ENCODE measurements at places on chromosomes 5 and 9.

- DNase-seq = no peak
Measured at GRCh38 chr9:65405253-65405652, 120.2 kb upstream of the FOXD4L5 start.

GRCh38 chr5:80565330-80565729, 4.8 kb downstream of the ANKRD34B start:
- no peak for DNase-seq

DNA sequence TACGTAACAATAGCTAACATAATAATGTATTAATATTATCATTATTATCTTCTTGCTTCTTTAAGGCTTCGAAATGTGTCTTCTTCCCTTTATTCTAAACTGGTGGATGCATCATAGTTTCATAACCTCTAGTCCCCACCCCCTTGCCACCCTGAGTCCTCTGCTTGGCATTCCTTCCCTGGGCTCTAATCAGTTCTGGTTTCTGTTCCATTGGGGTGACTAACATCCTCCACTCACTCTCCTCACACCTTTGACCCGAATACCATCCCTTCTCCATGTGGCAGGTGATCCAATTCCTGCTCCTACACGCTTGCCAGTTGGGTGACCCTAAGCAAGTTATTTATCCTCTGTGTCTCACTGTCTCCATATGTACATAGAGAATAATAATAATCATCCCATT, 286.1 kb downstream of the TRPM3 start:
- DNase-seq = no peak

DNA sequence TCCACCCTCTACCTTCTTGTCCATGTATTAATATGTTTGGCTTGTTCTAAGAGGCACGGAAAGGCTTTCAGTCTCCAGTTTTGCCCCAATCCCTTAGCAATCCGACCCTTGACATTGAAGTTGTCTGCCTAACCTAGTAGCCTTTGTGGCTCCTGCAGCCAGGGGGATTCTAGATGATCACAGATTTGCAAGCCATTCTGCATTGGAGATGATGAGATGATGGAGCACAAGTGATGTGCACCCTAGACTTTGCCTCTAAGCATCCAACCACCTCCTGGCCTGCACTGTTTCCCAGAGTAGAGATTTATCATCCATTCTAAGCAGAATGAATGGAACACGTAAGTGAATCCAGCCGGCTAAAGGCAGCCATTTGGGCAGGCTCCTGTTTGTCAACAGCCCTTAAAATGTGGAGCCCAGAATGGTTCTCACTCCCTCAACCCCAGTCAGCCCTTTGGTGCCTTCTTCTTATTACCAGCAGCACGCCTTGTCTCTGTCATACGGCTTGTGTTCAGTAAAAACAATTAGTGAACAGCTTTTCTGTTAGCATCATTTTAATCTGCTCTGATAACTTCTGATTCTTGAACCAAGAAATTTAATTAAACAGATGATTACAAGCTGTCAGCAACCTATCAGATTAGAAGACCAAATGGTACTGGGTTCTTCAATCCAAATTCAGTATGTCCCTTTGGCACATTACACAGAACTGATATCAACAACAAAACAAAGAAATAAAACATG, 5.7 kb upstream of the TRAF1 start:
- DNase-seq = no peak

- no peak for DNase-seq
Measured at GRCh38 chr5:145350513-145350912, 484.6 kb downstream of the PRELID2 start.

GRCh38 chr9:131951905-131952304, 127.8 kb downstream of the MED27 start:
- no peak for DNase-seq

DNA sequence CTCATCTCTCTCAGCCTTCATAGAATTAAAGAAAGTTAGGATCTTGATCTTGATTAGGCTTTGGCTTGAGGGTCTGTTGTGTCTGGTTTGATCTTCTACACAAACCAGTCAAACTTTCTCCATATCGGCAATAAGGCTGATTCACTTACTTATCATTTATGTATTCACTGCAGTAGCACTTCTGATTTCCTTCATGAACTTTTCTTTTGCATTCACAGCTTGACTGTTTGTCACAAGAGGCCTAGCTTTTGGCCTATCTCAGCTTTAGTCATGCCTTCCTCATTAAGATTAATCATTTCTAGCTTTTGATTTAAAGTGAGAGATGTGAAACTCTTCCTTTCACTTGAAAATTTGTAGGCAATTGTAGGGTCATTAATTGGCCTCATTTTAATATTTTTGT, 62.8 kb downstream of the SH3RF2 start:
- no peak for DNase-seq

DNA sequence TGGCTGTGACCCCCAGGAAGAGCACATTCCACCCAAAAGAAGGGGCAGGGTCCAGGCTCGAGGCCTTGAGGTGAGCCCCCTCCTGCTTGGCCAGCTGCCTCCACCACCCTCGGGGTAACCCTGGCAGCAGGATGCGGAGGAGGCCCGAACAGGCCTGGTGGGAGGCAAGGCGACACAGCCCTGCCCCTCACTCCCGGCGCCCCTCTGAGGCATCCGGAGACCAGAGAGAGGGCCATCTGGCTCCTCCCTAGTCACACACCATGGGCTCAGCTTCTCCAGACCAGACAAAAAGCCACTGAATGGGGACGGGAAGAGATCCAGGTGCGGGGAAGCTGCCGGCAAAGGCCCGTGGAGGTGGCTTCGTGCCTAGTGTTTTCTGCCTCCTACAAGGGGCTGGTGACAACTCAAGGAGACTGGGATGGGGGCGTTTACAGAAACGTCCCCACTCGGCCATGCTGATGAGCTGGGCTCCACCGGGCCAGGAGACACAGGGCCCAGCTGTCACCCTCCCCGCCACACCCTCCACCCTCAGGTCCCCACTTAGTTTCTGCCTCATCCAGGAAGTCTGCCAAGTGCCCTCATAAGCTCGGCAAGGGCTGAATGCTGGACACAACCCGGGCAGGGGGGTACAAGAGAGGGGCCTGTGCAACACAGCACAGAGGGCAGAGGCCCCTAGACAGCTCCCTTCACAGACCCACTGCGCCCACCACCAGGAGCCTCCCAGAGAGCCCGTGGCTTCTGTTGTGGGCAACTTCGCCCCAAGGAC, 41.9 kb downstream of the NACC2 start:
- no peak for DNase-seq

- DNase-seq = no peak
Measured at GRCh38 chr9:95441081-95441480, 75.7 kb downstream of the PTCH1 start.

- no peak for DNase-seq
Measured at GRCh38 chr9:34651321-34651720, 664 bp upstream of the IL11RA start.

DNA sequence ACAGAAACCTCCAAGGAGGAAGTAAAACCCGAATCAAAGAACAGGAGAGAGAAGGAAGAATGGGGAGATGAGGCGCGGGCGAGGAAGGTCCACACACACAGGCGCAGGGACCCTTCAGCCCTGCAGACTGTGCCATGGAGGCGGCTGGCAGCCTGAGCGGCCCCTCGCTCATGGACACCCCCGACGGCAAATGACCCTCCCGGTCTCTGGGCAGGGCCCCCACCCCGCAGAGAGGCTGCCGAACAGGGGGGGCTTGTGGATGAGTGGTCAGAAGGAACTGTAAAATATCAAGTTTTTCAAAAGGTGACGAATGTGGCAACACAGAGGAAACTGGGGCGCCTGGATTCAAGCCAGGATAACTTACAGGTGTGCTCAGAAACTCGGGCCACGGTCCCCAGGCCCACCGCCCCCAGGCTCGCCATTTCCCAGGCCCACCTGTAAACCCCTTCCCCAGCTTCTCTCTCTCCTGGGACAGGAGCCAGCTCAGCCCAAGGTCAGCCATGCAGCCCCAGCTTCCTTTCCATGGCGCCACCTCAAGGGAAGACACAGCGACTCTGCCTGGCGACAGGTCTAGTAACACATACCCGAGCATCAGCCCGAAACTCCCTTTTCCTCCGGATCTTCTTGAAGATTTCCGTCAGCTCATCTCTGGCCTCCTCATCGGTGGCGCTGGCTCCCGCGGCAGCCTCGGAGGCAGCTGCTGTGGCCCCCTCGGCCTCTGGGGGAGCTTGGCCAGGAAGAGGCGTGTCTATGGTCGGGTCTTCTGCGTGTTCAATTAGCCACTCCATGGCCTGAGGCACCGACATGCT, 16.5 kb downstream of the UBAC1 start:
- DNase-seq = no peak

GRCh38 chr9:98479449-98479848, 224.0 kb upstream of the TBC1D2 start:
- DNase-seq = no peak

DNA sequence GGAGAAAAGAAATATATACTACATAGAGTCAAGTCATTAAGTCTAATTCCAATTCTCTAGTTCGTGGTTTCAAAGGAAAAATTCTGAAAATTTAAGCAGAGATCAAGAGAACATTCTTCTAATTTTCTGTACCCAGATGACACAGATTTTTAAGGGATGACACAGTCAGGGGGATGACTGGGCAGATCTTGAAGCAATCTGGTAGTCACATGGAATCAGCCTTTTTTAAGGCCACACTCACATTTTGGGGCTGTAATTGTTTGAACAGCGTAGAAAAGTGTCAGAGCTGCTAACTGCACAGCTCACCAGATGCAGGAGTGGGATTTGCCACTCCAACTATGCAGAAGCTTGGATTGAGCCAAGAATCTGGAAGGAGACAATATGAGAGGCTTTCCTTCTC, 20.4 kb downstream of the PDE4D start:
- no peak for DNase-seq

DNA sequence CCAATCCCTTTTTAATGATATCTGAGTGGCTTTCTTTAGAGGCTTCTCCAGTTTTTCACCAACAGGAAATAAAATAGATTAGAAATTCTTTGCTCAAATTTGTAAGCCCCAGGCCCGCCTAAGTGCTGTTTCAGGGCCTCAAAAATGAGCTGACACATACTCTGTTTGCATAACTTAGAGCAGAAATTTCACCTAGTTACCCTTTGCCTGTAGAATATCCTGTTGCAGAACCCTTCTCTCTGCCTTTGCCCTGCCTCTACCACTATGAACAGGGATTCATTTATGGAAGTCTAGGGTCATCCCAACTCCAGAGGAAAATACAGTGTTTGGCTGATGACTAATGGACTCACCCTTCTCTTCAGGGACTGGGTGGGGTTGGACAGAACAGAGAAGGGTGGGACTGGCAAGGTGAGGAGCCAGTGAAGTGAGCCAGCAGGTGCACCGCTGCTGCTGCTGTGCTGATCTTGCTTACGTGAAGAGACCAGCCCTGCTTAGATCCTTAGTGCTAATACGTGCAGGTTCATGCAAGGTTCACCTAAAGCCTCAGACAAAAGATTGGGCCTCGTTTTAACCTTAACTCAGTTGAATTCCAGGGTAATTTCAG, 22.8 kb downstream of the OSTF1 start:
- no peak for DNase-seq

- no peak for DNase-seq
Measured at GRCh38 chr9:70355801-70356200, 58.7 kb downstream of the KLF9 start.

GRCh38 chr9:94623253-94623652, 16.1 kb downstream of the FBP1 start:
- DNase-seq = no peak

DNA sequence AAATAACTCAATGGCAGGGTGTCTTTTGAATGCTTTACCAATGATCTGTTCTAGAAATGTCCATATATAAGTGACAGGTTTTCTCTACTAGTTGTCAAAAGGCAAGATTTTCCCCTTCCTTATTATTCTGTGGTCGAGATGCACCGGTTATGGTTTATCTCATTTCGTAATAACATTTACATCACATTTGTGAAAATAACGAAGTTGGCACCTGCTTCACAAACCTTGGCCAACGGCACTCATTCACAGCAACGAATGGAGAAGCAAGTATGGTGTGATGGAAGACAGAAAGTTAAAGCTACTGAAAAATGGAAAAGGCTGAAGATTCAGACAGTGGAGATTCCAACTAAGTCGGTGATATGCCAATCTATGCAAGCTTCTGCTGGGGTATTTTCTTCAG, 235.8 kb downstream of the KCTD16 start:
- no peak for DNase-seq

- no peak for DNase-seq
Measured at GRCh38 chr5:60377826-60378225, 322.1 kb downstream of the DEPDC1B start.

DNA sequence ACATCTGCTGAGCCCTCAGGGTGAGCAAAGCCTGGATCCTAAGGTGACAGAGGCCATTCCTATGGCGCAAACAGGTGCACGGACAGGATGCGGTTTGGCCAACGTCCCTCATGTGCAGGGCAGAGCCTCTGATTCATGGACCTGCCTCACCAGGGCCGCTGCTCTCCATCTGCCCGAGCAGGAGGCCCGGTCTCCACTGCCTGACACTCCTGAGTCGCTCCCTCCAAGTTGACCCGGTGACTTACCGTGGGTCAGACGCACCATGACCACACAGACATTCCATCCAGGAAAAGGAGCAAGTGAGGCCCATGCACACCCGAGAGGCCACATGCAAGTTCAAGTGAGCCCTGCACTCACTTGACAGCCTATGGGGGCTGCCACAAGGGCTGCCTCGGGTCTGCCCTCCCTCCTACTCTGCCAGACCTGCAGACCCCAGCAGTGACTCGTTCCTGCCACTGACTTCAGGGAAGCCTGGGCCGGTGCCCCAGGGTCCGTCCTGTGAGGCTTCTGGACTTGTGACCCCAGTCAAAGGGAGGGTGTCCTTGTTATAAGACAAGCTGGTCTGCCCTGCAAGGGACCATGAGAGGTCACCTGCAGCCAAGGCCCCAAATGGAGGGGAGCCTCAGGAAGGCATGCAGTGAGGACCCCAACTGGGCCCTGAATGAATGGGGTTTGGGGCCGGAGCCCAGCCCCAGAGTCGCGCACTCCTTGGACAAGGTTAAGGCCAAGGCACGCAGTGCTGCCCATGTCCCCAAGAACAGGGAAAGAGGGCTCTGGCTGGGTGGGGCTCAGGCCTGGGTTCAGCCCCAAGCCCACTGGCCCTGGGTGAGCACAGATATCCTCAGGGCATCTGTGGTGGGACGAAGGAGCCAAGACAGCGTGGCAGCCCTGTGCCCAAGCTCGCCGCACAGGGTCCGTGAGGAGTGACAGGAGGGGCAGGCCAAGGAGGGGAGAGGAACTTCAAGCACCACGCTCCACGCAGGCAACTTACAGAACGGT, 10.1 kb downstream of the BRD3OS start:
- DNase-seq = no peak

DNA sequence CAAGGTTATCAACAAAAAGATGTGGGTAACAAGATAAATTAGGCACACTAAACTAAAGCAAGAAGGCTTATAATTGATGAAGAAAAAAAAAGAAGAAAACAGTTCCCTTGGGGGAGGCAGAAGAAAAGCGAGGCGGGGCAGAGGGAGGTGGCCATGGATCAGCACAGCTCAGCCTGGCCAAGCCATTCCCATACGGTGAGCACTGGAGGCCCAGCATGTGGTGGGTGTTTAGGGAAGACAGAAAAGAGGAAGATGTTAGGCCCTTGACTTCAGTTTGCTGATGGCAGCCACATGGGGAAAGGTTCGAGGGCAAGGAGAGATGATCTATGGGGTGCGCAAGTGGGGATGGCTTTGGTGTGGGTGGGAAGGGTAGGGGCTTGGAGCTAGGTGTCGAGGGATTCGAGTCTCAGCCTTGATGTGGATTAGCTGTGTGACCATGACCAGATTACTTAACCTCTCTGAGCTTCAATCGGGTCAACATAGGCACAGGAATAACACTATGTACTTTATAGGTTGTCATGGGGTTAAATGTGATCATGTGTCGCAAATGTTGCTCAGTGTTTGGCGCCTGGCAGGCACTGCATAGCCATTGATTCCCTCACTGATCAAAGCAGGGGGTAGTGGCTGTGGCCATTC, 10.3 kb upstream of the STC2 start:
- DNase-seq = no peak

All from stimulated activated CD4-positive, alpha-beta T cell treated with anti-CD3 and anti-CD28 coated beads, Interleukin-1b, Interleukin-23, amount 100 ng/mL, for 24 hours (primary cell).